ENCODE measurements at places on chromosomes 7 and 10.

GRCh38 chr7:68840991-68841390, 757.3 kb upstream of the AUTS2 start:
- H3K4me1 ChIP-seq: no peaks in the 10 kb centered on the region
- no peak for DNase-seq
- no peak overlapping the region for H3K27ac ChIP-seq
- peaks cover 11% of the 10 kb centered on the region for H3K27me3 ChIP-seq

- no peak overlapping the region for H3K4me3 ChIP-seq
- no peaks in the 10 kb centered on the region for H3K27me3 ChIP-seq
- no peaks in the 10 kb centered on the region for H3K36me3 ChIP-seq
Observed at GRCh38 chr7:31310321-31310935, 30.1 kb downstream of the NEUROD6 start.

DNA sequence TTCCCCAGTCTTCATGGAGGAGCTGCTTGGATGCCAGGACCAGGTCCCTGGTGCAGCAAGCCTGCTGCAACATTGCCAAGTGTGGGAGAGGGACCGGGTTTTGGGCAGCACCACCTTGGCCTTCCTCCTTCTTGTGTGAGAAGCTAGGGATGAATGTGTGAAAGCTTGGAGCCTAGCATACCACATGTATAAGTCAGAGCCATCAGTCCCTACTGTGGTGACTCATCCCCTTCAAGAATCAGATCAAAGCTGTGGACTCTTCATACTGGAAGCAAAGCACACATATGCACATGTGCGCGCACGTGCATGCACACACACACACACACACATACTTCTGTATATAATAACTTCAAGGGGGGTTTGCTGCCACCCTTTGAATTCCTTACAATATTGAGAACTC, 527.8 kb downstream of the LRMDA start:
- H3K27me3 ChIP-seq: no peaks in the 10 kb centered on the region
- no peak overlapping the region for H3K4me3 ChIP-seq
- H3K27ac ChIP-seq: no peak overlapping the region
- no peak for DNase-seq
- H3K36me3 ChIP-seq: no peaks in the 10 kb centered on the region

GRCh38 chr10:80691441-80691840, 153.7 kb downstream of the SH2D4B start:
- no peak overlapping the region for H3K4me3 ChIP-seq
- H3K36me3 ChIP-seq: no peaks in the 10 kb centered on the region
- H3K4me1 ChIP-seq: no peaks in the 10 kb centered on the region

DNA sequence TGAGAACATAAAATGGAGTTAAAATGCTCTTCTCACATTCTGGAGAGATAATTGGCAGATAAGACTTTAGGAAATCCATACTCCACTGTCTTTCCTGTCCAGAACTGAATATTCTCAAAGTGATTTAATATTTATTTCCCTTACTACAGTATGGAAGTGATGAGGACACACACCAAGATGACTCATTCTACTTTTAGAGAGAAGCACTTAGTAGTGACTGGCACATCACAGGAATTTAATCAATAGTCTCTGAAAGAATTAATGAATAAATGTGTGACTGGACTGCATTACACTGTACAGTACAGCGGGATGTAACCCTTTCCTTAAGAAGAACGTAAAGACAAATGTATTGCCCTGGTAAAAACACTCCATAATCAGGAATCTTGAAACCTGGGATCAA, 116.7 kb downstream of the SEMA3E start:
- no peak overlapping the region for H3K27ac ChIP-seq
- no peak overlapping the region for H3K4me3 ChIP-seq
- no peaks in the 10 kb centered on the region for H3K36me3 ChIP-seq
- no peak for DNase-seq
- H3K27me3 ChIP-seq: no peaks in the 10 kb centered on the region
- no peaks in the 10 kb centered on the region for H3K4me1 ChIP-seq

DNA sequence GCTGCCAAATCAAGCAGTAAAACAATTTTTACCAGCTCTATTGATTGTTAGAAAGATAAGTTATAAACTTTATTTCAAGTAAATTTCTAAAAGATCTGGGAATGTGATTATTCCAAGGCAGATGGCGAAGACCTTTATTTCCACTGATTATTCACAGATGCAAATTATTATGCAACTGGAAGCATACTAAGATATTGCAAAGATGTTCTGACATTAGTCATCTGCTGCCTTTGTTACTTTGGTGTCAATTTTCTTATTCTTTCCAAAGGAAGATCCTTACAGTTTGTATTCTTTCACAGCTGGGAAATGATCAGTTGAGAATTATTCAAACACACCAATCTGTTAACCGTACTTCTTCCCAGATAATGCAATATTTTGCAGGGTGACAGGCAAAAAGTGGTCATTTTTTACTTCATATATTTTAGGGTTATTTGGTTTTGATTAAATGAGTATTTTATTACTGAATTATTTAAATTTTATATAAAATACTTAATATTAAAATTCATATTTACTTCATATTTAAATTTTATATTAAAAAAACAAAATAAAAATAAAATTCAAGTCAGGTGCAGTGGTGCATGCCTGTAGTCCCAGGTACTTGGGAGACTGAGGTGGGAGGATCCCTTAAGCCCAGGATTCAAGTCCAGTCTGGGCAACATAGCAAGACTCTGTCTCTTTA, 171.3 kb downstream of the FZD1 start:
- no peaks in the 10 kb centered on the region for H3K27me3 ChIP-seq
- no peak overlapping the region for H3K4me3 ChIP-seq
- H3K36me3 ChIP-seq: no peaks in the 10 kb centered on the region
- no peaks in the 10 kb centered on the region for H3K4me1 ChIP-seq
- H3K27ac ChIP-seq: no peak overlapping the region

DNA sequence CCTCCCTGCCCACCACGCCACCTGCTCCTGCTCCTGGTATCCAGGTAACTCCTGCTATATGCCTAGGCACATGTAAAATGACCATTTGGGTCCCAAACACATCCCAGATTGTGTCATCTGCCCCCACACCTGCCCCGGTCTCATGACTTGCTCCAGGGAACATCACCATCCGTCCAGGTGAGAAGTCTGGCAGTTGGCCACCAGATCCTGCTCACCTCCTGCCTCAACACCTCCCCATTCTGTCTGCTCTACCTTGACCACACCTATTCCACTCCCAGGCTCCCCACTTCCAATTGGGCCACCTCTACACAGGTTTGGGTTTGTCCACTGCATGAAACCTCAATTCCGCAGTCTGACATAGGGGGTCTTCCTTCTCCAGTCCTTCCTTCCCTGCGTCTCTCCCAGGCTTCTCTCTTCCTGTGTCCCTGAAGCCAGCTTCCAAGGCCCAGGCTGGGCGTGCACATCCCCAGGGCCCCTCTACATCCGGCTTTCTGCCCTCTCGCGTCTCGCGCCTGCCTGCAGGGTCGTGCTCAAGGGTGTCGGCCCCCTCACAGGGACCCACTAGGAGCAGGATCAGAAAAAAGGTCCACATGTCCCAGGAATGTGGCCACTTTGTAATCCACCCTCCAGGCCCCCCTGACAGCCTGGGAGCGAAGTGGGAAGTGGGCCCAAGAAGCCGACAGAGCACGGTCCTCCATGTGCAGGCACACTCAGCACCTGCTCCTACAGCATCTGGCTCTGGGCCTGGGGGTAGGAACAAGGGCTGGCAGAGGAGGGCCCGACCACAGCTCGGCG, 49.3 kb upstream of the DAGLB start:
- H3K4me1 ChIP-seq: no peaks in the 10 kb centered on the region
- H3K27me3 ChIP-seq: peaks cover 6% of the 10 kb centered on the region
- H3K27ac ChIP-seq: no peak overlapping the region
- H3K36me3 ChIP-seq: no peaks in the 10 kb centered on the region
- DNase-seq: no peak
- peak overlapping the region; percentile 69 for H3K4me3 ChIP-seq

DNA sequence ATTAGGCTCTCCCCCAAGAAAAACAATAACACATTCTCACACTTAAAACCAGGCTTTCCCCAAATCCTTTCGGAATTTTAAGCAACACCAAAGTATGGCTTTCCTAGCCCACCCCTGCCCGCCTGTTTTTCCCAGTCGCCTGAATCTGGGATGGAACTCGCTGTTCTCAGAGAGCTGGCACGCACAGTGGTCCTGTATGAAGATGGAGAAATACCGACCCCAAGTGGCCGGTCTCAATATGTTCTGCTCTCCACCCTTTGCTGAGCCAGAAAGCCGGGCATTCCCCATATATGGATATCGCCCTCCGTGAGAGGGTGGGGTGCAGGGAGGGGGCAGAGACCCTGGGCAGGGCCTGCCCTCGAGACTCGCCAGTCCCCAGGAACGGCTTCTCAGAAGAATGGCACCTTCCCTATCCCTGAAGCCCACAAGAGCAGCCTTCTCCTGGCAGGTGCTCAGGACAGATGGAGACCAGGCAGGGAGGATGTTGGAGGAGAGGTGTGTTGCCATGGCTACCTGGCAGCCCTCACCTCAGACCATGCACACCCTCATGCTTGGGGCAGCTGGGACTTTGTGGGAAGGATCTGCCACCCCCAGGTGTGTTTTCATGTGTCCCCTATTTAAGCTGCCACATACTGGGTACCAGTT, 3.4 kb downstream of the TACR2 start:
- H3K4me3 ChIP-seq: no peak overlapping the region
- DNase-seq: peak; percentile 68
- H3K27me3 ChIP-seq: peaks cover 7% of the 10 kb centered on the region
- H3K36me3 ChIP-seq: no peaks in the 10 kb centered on the region

DNA sequence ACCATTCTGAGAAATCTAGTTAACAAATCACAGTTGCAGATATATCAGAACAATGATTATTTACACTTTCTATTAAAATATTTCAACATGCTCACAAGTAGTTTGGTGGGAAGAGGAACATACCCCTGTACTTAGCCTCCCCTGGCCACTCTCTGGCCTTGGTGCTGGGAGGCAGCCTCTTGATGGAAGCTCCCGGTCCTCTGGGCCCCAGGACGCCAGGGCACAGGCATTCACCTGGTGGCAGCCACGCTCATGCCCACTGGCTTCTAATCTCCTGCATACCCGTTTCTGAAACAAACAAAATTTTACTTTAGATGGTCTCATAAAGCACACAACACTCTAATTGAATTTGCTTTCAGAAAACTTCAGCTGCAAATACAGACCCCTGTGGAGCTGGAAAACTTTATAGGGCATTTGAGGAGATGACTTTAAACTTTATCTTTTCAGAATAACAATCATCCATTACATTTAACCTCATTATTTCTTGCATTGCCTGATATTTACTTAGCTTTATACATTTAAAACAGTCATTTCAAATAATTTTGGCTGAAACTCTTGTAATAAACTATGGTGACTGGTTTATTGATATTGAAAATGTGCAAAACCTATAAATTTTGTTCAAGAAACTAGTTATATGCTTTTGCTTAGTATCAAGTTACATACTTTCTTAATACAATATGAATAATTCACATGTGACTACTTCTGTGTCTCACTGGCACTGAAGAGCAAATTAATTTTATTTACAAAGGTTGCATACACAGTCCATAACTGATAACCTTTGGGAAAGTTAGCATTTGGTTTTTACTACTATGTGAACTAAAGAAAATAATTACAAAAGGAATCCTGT, 30.8 kb downstream of the C10orf143 start:
- no peaks in the 10 kb centered on the region for H3K27me3 ChIP-seq
- H3K4me3 ChIP-seq: no peak overlapping the region
- peaks cover 3% of the 10 kb centered on the region for H3K36me3 ChIP-seq
- H3K4me1 ChIP-seq: peaks cover 3% of the 10 kb centered on the region
- H3K27ac ChIP-seq: no peak overlapping the region

DNA sequence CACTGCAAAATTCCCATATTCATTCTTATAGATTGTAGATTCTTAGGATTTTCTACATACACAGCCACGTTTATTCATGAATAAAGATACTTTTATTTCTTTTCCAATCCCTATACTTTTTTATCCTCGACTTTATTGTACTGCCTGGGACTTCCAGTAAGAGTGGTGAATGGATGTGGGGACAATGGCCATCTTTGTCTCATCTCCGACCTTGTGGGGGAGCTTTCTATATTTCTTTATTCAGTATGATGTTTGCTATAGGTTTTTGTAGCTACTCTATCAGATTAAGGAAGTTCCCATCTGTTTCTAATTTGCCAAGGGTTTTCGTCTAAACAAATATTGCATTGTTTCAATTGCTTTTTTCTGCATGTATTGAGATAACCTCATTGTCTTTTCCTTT, 184.3 kb downstream of the FOXP2 start:
- DNase-seq: no peak
- no peaks in the 10 kb centered on the region for H3K4me1 ChIP-seq
- H3K4me3 ChIP-seq: no peak overlapping the region

- no peak overlapping the region for H3K27ac ChIP-seq
- no peaks in the 10 kb centered on the region for H3K36me3 ChIP-seq
- H3K4me3 ChIP-seq: no peak overlapping the region
- no peak for DNase-seq
Observed at GRCh38 chr7:84654273-84654672, 459.7 kb upstream of the SEMA3A start.

GRCh38 chr7:2964208-2964607, 79.5 kb downstream of the CARD11 start:
- H3K36me3 ChIP-seq: no peaks in the 10 kb centered on the region
- H3K4me1 ChIP-seq: peaks cover 6% of the 10 kb centered on the region
- DNase-seq: no peak
- H3K4me3 ChIP-seq: no peak overlapping the region

- H3K4me1 ChIP-seq: no peaks in the 10 kb centered on the region
- no peaks in the 10 kb centered on the region for H3K27me3 ChIP-seq
- DNase-seq: no peak
- no peaks in the 10 kb centered on the region for H3K36me3 ChIP-seq
Observed at GRCh38 chr7:114414156-114415063, at the start of gene FOXP2. TSS of gene FOXP2 (plus strand) at chr7:114414815. CDS start at chr7:114426512, 11,697 bp downstream.

- peaks cover 2% of the 10 kb centered on the region for H3K27me3 ChIP-seq
- H3K27ac ChIP-seq: no peak overlapping the region
- no peak for DNase-seq
- no peaks in the 10 kb centered on the region for H3K4me1 ChIP-seq
- H3K4me3 ChIP-seq: no peak overlapping the region
Observed at GRCh38 chr7:108598914-108599580, 29.4 kb downstream of the DNAJB9 start.

- no peak overlapping the region for H3K27ac ChIP-seq
- H3K27me3 ChIP-seq: peaks cover 2% of the 10 kb centered on the region
- H3K4me1 ChIP-seq: no peaks in the 10 kb centered on the region
- DNase-seq: no peak
Observed at GRCh38 chr7:90190995-90191394, 20.5 kb upstream of the STEAP2 start.

GRCh38 chr10:76998451-76998850, 639.2 kb downstream of the KCNMA1 start:
- no peak overlapping the region for H3K27ac ChIP-seq
- H3K4me1 ChIP-seq: peaks cover under 1% of the 10 kb centered on the region
- DNase-seq: no peak
- no peaks in the 10 kb centered on the region for H3K36me3 ChIP-seq

DNA sequence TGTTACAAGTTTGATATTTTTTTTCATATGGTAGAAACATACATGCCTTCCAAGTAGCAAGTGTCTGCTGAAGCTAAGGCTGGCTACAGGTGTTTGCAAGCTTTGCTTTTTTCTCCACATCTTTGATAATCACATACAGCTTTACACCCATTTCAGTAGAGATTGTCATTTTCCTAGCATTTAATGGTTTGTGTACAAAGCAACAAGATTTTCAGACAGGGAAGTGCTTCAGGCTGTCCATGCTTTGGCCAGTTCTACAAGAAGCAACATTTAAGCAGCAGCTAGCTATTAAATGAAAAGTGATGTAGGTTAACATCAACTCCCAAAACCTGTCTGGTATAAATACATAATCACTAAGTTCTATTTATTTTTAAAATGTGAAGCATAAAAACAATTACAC, 2.3 kb downstream of the HDAC9 start:
- no peak overlapping the region for H3K4me3 ChIP-seq
- DNase-seq: no peak
- H3K4me1 ChIP-seq: peaks cover 14% of the 10 kb centered on the region
- H3K27me3 ChIP-seq: peaks cover 2% of the 10 kb centered on the region

GRCh38 chr7:91455411-91455810, 191.2 kb downstream of the FZD1 start:
- no peaks in the 10 kb centered on the region for H3K36me3 ChIP-seq
- H3K27me3 ChIP-seq: peaks cover 4% of the 10 kb centered on the region
- H3K4me1 ChIP-seq: no peaks in the 10 kb centered on the region
- DNase-seq: no peak

Data from endothelial cell (in vitro differentiated cells).